ENCODE measurements at places on chromosomes 3 and 15.

- DNase-seq = no peak
These were observed 21.0 kb downstream of the THSD4 start for GRCh38 chr15:71136159-71136783.

GRCh38 chr3:32147509-32147908 lies 41.1 kb downstream of the GPD1L start:
- DNase-seq = no peak

GRCh38 chr3:156981005-156981404 lies 154.9 kb downstream of the LEKR1 start:
- DNase-seq = no peak

DNA sequence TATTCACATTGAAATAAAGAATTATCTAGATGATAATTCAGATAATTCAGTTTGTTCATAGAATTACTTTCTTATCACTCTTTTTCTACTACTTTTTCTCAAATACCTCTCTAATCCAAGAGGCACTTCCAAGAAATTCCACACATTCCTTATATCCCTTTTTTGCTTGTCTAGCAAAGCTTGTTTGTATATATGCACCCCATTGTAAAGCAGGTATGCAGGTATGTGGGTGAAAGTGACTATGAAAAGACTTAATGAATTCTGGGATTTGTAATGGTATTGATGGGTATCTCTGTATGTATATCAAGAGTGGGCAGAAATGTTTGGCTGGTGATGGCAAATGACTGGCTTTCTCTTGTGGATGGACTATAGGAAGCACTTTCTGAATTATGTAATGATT lies 94.1 kb upstream of the FGF7 start:
- no peak for DNase-seq

- DNase-seq = no peak
These were observed 523.2 kb downstream of the SOX2 start for GRCh38 chr3:182234881-182235280.

DNA sequence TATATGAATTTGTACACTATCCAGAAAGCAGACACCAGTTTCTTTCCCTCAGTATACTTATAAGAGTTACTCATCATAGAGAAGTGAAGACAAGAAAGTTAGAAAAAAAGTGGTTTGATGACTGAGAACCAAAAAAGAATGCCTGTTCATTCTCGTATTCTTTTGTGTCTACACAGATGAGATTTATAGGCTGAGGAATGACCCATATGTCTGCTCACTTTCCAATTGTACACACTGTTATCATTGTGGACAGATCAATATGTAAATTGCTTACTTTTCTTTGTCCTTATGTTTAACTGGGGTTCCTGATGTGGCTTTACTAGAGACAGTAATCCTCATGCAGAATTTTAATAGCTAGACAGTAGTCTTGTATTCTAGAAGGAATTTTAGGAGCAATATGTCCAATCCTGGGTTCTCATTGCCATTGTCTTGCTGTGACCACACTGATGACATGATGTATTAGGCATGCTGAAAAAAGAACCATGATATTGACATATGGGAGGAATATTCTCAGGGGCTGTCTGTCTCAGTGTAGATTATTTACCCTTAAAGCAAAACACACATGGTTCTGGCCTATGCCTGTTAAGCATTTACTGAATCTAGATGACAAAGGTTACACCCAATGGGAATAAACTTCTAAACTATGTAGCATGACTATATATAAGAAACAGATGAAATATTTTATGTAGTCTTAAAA lies 669.7 kb downstream of the ROBO1 start:
- no peak for DNase-seq

- no peak for DNase-seq
These were observed 143.6 kb downstream of the NAALADL2 start for GRCh38 chr3:175002732-175003143.

GRCh38 chr3:64214381-64215018 lies 10.8 kb downstream of the PRICKLE2 start:
- DNase-seq = no peak

- DNase-seq = peak; percentile 19
These were observed 359 bp downstream of the ARIH1 start for GRCh38 chr15:72474466-72474911.

DNA sequence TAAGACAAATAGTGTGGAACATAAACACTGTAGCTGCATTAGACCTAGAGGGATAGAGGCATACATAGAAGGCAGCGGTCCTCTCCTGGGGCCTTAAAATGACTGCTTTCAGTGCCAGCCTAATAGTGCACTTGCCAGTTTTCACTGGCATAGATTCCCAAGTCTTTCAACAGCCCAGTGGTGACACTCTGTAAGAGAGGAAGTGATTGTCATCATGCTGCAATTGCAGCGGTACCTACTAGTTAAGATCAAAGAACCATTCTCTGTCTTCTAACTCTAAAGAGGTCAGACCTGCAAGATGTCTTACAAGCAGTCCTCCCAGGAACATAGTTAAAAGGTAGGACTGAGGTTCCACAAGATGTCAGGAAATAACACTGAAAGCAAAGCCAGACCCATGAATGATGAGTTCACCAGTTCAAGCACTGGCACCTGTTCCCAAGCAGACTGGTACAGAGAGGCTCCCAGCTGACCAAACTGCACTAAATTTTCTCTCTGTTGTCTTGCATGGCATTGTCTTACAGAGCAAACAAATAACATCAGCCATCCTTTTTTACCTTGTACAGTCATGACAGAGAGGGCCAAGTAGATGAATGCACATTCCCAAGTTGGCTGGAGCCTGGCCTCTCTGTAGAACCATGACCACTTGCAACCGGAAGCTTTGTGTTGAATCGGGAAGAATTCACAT lies 100.5 kb upstream of the SKOR1 start:
- no peak for DNase-seq

DNA sequence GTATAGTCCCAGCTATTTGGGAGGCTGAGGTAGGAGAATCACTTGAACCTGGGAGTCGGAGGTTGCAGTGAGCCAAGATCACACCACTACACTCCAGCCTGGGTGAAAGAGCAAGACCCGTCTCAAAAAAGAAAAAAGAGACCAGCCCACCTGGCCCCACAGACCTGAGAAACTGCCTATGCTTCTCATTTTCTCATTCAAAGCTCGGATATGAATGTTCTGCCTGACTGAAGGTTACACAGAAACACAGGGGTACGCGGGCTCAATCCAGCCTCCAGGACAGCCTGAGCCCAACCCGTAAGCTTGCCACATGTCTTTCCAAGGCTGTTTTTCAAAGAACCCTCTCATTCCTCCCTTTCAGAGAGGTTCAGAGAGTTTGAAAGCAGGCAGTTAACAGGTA lies 9.7 kb upstream of the LRRC15 start:
- DNase-seq = no peak

DNA sequence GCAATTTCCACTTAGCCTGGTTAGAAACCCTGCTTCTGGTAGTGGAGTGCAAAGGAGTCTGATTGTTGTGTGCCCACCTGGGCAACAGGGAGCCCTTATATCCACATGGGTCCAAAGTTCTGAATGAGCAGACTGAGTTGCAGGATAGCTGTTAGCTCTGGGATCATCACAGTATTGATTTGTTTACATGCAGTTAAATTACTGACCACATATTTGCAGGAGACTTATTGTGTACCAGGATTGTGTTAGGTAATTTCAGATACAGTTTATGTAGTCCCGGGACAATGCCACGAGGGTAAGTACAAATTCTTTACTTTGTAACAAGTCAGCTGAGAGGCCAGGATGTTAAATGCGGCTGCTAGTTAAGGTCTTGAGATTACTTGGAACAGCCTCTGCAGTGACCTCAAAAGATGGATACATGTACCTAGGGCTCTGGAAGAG lies 18.8 kb downstream of the ARHGEF26 start:
- DNase-seq = no peak

DNA sequence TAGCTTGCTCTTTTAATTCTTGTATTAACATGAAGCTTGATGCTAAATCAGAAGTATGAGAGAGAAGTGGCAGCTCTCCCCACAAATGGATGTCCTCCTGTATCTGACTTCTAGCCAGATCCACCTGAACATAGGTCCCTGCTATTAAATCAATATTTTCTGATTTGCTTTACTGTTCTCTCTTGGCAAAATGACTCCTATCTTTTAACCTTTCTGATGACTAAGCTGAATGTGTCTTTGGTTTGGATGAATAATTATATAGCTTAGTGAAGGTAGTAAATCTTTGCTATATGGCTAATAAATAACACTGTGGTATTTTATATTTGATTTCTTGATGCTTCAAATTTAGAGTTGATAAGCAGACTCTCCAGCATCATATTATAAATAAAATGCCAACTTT lies 28.3 kb upstream of the ARL14 start:
- DNase-seq = no peak

GRCh38 chr3:168620854-168621253 lies 525.1 kb upstream of the GOLIM4 start:
- DNase-seq = no peak

DNA sequence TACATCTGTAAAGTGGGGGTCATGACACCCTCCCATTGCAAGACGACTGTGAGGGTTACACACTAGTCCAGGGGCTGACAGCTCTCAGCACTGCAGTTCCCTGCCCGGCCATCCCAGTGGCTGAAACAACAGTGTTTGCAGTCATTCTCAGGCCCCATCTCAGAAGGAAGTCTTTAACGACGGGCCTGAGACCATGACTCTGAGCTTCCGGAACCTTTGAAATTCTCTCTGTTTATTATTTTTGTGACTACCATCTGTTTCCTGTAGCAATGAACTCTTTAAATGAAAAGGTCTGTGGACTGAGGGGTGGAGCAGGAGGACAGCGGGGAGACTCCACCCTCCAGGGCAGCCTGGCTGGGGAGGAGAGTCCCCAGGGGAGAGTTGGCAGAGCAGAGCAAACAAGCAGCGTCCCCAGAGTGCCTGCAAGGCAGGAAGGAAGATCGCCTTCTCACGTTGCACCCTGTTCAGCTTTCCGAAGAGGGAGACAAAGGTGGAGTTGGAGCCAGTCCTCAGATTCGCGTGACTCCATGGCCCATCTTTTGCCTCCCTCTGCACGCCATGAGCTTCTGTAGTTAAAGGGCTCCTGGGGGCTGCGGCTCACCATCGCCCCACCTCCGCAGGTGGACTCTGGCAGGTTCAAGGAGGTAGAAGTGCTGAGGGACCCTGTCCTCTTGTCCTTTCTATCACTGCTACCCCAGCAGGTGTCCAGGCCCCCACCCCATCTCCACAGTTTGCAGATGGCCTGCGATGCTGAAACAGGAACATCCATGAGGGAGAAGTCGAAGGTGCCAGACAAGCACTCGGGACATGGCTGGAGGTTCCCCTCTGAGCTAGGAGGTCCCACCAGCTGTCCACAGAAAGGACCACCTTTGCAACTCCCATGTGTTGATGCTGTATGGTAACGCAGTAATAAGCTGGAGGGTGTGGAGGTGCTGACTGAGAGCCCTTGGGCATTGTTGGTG lies 525.8 kb upstream of the PROK2 start:
- DNase-seq = no peak

Data from stimulated activated CD4-positive, alpha-beta T cell treated with anti-CD3 and anti-CD28 coated beads, Interleukin-1b, Interleukin-23, amount 100 ng/mL, for 24 hours (primary cell).